ENCODE measurements at places on chromosomes 7 and 10.

DNA sequence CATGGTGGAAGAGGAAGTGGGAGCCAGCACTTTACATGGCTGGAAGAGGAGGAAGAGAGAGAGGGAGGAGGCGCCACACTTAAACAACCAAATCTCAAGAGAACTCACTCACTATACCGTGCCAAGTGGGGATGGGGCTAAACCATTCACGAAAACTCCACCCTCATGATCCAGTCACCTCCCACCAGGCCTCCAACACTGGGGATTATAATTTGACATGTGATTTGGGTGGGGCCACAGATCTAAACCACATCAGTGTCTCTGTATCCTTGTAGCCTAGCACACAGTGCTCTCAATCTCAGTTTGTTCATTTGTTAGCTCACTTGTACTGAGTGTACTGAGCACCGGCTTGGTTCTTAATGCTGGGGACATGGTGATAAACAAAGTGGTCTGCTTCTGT, 228.3 kb downstream of the BUB3 start:
- no peak for DNase-seq

DNA sequence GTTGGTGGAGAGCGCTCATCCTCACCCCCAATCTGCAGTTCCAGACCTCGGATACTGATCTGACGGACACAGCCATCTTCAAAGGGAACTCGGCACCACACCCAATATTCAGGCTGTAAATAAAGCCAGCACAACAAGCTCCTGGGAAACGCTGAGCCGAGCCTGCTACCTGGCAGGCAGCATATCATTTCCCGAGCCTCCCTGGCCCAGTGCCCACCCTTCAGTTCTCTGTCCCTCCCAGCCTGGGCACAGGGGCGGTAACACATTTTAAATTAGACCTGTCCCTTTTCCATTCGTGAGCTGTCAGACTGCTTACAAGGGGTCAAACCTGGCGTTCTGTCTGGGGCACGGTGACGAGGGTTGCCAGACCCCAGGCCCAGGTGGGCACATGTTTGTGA, 250.5 kb downstream of the ARHGAP12 start:
- DNase-seq, result no peak

GRCh38 chr10:129416956-129417765, 49.9 kb upstream of the MGMT start:
- no peak for DNase-seq

DNA sequence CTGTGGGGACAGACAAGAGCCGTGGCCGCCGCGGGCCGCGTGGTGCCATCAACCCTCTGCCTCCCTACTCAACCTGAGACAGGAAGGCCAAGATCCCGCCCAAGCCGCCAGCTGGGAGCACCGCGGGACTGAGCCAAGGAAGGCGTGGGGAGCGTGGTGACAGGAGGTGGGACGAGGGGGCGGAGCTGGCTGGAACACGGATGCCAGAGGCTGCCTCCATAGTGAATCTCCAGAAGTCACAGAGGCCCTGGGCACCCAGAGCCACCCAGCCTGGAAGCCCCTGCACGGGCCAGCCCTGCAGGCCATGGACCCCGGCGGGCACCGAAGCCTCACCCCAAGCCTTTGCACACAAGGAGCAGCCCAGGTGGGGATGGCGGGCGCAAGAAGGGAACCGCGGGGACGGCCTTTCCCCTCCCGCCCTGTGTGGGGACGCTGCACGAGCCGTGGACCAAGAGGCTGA, 18.1 kb upstream of the DPYSL4 start:
- DNase-seq, result no peak

- DNase-seq, result no peak
These were observed 358.8 kb downstream of the BBS9 start for GRCh38 chr7:33487998-33488682.

GRCh38 chr10:76939933-76940468, 697.6 kb downstream of the KCNMA1 start:
- no peak for DNase-seq
